ENCODE measurements at places on chromosomes 1 and 21.
A peak's percentile ranks its signal among the peaks of the same experiment; 100 is the strongest.

DNA sequence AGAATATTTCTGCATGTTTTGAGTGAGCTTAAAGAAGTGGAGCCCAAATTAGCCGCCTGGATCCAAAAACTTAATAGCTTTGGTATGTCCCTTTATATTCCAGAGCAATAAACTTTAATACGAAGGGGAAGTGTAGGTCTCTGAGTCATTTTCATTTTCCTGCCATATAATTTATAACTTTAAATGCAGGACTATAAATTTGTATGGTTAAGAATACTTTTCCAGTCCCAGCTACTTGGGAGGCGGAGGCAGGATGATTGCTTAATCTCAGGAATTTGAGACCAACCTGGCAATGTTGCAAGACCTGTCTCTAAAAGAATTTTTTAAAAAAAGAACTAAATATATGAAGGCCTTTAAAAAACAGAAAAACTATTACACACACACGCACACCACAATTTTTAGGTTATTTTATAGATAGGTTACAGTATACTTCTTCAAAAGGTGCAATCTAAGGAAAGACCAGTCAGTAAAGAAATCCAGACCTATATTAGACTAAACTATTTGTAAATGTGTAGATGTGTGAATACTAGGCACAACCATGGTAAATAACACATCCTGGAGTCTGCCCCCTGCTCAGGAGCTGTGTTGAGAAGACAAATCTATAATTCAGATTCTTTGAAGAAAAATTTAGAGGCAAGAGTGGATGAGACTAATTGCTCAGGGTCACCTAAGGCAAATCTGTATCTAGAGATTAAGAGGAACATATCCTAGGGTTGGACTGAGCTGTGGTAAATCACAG, 80.3 kb downstream of the TTC3 start:
- no peaks in the 10 kb centered on the region for H3K27me3 ChIP-seq
- no peak overlapping the region for H3K27ac ChIP-seq
- H3K36me3 ChIP-seq: peaks cover 22% of the 10 kb centered on the region
- DNase-seq: no peak
- no peaks in the 10 kb centered on the region for H3K4me1 ChIP-seq
- H3K4me3 ChIP-seq: peak overlapping the region; percentile 66

DNA sequence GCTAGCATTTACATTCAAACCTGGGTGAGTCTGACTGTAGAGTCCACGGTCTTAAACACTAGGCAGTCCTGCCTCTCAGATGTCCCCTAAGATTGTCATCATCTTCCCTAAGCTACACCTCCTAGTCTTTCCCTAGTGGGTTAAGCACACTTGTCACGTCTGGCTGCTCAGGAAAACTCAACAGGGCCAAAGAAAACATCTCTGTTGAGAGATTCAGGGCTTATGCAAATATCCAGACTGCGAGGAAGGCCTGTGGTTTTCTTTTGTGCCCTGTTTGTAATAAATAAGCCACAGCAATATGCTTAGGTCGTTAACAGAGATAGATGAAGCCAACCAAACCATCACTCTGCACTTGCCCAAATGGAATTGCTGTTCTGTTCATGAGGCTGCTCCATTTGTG, 472.6 kb upstream of the DEPDC1 start:
- no peaks in the 10 kb centered on the region for H3K36me3 ChIP-seq
- H3K27ac ChIP-seq: no peak overlapping the region
- H3K4me1 ChIP-seq: no peaks in the 10 kb centered on the region
- H3K27me3 ChIP-seq: peaks cover under 1% of the 10 kb centered on the region
- no peak overlapping the region for H3K4me3 ChIP-seq
- no peak for DNase-seq

GRCh38 chr1:93615582-93616150, 66.0 kb downstream of the BCAR3 start:
- H3K4me1 ChIP-seq: peaks cover 28% of the 10 kb centered on the region
- peak overlapping the region; percentile 27 for H3K27ac ChIP-seq
- peaks cover 2% of the 10 kb centered on the region for H3K27me3 ChIP-seq
- H3K4me3 ChIP-seq: no peak overlapping the region
- no peaks in the 10 kb centered on the region for H3K36me3 ChIP-seq

DNA sequence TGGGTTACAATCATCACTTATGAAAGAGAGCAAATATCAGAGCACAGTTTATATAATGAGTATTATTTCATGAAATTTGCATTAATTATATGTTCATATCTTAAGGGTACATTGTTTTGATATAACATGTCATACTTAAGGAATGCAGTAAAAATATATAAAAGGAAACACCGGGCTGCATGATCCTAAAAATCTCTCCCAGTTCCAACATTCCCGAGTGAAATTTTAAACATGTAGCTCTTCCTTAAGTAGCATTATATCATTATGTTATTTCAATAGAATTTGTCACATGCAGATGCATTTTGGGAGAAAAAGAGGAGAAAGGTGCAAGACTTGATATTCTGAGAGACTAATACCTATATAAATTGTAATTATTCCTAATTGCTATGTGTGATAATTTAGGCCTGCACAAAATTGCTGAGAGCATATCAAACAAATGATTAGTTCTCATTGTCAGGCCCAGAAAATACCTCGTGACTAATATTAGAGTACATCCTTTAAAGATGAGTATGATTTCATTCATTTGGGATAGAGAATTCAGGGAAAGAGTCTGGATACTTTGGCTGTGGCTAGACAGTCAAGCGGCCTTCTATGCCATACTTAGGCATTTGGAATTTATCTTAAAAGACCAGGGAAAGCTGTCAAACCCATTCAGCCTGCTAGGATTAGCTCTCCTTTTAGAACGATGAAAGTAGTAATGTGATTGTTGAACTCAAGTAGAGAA, 86.8 kb downstream of the ADGRL2 start:
- H3K4me1 ChIP-seq: peaks cover 5% of the 10 kb centered on the region
- DNase-seq: no peak
- H3K27ac ChIP-seq: no peak overlapping the region
- H3K27me3 ChIP-seq: no peaks in the 10 kb centered on the region
- H3K36me3 ChIP-seq: no peaks in the 10 kb centered on the region
- no peak overlapping the region for H3K4me3 ChIP-seq

DNA sequence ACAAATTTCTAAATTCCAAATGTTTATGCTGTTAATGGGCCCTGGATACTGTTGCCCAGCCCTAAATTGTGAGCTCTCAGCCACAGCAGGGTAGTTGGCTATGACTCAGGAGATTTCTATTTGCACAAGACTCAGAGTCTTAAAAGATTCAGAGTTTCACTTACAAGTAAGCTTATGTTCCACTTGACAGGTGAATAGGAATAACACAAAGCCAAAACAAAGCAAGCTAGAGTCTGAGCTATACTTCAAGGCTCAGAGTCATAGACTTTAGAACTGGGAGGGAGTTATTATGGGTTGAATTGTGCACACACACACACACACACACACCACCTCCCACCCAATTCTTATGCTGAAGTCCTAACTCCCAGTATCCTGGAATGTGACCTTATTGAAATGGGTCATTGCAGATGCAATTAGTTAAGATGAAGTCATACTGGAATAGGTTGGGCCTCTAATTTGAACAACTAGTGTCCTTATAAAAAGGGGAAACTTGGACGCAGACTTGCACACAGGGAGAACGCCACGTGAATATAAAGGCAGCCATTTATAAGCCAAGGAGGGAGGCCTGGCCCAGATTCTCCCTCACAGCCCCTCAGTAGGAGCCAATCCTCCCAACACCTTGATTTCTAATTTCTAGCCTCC, 30.2 kb downstream of the PRDX6 start:
- no peaks in the 10 kb centered on the region for H3K36me3 ChIP-seq
- H3K4me1 ChIP-seq: peaks cover 2% of the 10 kb centered on the region
- H3K27ac ChIP-seq: no peak overlapping the region
- DNase-seq: no peak

- H3K36me3 ChIP-seq: peaks cover 10% of the 10 kb centered on the region
- H3K27me3 ChIP-seq: peaks cover 31% of the 10 kb centered on the region
- peak overlapping the region; percentile 56 for H3K4me3 ChIP-seq
Observed at GRCh38 chr1:112507921-112508277, 866 bp upstream of the WNT2B start.

GRCh38 chr1:177964336-177964735, 5.5 kb downstream of the SEC16B start:
- H3K36me3 ChIP-seq: no peaks in the 10 kb centered on the region
- no peak overlapping the region for H3K27ac ChIP-seq
- no peak overlapping the region for H3K4me3 ChIP-seq
- DNase-seq: no peak
- H3K27me3 ChIP-seq: peaks cover 2% of the 10 kb centered on the region
- no peaks in the 10 kb centered on the region for H3K4me1 ChIP-seq

DNA sequence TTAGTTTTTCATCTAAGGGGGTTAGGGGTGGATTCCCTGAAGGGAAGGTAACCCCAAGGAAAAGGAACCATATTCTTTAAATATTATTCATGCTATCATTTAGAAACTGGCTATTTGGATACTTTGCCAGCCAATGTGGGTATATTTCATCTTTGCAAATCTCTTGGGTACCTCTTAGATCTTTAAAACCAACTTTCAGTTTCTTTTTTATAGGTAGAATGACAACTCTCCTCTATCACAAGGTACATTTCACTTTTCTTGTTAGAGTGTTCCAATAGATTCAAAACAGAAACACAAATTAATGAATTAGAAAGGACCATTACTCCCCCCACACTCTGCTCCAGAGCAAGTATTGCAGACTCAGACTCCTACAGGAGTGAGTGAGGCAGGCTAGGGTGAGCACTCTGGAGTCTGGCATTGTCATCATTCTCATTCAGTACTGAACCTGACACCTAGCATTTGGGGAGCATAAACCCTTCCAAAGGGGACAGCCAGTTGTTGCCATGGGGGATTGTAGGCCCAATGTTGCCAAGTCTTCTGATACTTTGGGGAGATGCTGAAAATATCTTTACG, 43.0 kb downstream of the MACO1 start:
- no peaks in the 10 kb centered on the region for H3K4me1 ChIP-seq
- H3K27me3 ChIP-seq: peaks cover 3% of the 10 kb centered on the region
- no peak overlapping the region for H3K27ac ChIP-seq
- no peak overlapping the region for H3K4me3 ChIP-seq

GRCh38 chr1:179996099-179996498, 41.5 kb downstream of the CEP350 start:
- H3K4me1 ChIP-seq: no peaks in the 10 kb centered on the region
- no peaks in the 10 kb centered on the region for H3K36me3 ChIP-seq
- no peak overlapping the region for H3K4me3 ChIP-seq
- no peak for DNase-seq
- peaks cover 2% of the 10 kb centered on the region for H3K27me3 ChIP-seq
- H3K27ac ChIP-seq: no peak overlapping the region

DNA sequence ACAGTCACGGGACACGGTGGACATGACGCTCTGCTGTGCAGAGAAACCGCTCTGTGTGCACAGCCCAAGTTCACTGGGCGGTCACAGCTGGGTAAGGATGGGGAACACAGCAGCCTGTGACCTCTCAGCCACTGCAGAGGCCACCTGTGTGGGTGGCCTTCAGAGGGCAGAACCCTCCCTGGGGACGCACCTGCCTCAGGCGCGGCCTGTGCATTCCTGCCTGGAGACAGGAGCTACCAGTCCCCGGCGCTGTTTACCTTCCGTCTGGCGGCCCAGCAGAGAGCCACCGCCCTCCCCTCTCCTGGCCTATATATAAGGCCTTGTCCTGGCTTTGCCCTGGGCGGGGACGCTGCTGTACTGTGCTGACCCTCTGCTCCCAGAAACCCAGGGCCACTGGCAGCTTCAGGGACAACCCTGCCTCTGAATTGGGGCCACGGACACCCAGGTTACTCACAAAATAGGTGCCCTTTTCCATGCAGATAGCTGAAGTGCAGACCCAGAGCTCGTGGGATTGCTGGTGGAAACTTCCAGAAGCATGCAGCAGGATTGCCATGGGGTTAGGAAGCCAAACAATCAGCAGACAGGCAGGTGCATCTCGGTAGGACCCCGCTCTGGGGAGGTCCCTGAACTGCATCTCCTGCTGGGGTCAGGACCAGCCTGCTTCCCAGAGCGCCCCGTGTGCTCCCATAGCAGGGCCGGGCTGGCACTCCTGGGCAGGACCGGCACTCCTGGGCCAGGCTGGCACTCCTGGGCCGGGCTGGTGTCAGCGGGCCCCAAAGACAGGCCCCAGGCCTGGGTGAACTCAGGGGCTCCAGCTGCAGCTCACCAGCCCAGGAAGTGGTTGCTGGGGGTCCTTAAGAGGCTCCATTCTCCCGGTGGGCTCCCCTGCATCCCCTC, 83.6 kb downstream of the SIK1 start:
- H3K4me3 ChIP-seq: no peak overlapping the region
- no peaks in the 10 kb centered on the region for H3K36me3 ChIP-seq
- no peak overlapping the region for H3K27ac ChIP-seq
- peaks cover 6% of the 10 kb centered on the region for H3K27me3 ChIP-seq
- DNase-seq: no peak

GRCh38 chr1:164725401-164725800, 166.4 kb downstream of the PBX1 start:
- H3K4me1 ChIP-seq: peaks cover 18% of the 10 kb centered on the region
- peaks cover 3% of the 10 kb centered on the region for H3K36me3 ChIP-seq
- H3K27me3 ChIP-seq: peaks cover 2% of the 10 kb centered on the region
- H3K27ac ChIP-seq: no peak overlapping the region
- DNase-seq: no peak
- H3K4me3 ChIP-seq: no peak overlapping the region

GRCh38 chr1:21383785-21384401, 56.0 kb upstream of the NBPF3 start:
- no peaks in the 10 kb centered on the region for H3K27me3 ChIP-seq
- H3K4me1 ChIP-seq: no peaks in the 10 kb centered on the region
- no peak for DNase-seq
- peaks cover 8% of the 10 kb centered on the region for H3K36me3 ChIP-seq

GRCh38 chr1:32507021-32507420, 32.2 kb upstream of the ZBTB8A start:
- DNase-seq: no peak
- no peak overlapping the region for H3K4me3 ChIP-seq
- H3K27ac ChIP-seq: no peak overlapping the region
- no peaks in the 10 kb centered on the region for H3K36me3 ChIP-seq

GRCh38 chr1:18145851-18146618, 38.4 kb downstream of the IGSF21 start:
- H3K36me3 ChIP-seq: no peaks in the 10 kb centered on the region
- H3K27me3 ChIP-seq: peaks cover 3% of the 10 kb centered on the region
- no peaks in the 10 kb centered on the region for H3K4me1 ChIP-seq
- H3K27ac ChIP-seq: no peak overlapping the region
- no peak for DNase-seq

GRCh38 chr1:93878889-93879586, at the start of gene DNTTIP2:
Gene DNTTIP2, minus strand, starts transcription at chr1:93879206. Its CDS starts 58 bp downstream, at chr1:93879148.
- H3K27me3 ChIP-seq: peaks cover 7% of the 10 kb centered on the region
- H3K4me1 ChIP-seq: peaks cover 21% of the 10 kb centered on the region
- peak within 1 kb of the TSS; percentile 91 for H3K27ac ChIP-seq
- H3K4me3 ChIP-seq: peak within 1 kb of the TSS; percentile 98
- peak; percentile 92 for DNase-seq

GRCh38 chr1:109118089-109118488, 4.2 kb downstream of the ELAPOR1 start:
- H3K27me3 ChIP-seq: peaks cover 7% of the 10 kb centered on the region
- DNase-seq: no peak
- H3K4me1 ChIP-seq: peaks cover under 1% of the 10 kb centered on the region

GRCh38 chr1:223199094-223199647, 56.1 kb upstream of the TLR5 start:
- peaks cover 3% of the 10 kb centered on the region for H3K27me3 ChIP-seq
- H3K4me1 ChIP-seq: no peaks in the 10 kb centered on the region

DNA sequence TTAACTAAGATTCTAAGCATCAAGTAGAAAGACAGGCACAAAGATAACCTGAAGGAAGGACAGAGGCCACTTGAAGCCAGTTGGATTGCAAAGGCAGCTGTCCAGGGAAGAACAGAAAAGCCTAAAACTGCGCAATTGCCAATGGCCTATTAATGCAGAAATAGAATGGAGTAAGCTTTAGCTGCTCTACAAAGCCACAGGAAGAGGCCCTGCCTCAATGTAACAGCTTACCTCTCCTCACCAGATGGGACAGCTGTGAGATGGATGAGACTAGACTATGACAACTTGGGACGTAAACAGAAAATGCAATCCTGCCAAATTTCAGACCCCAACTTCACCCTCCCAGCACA, 176.5 kb downstream of the EIF4G3 start:
- DNase-seq: no peak
- H3K4me1 ChIP-seq: peaks cover 2% of the 10 kb centered on the region
- no peaks in the 10 kb centered on the region for H3K36me3 ChIP-seq
- no peak overlapping the region for H3K4me3 ChIP-seq
- peaks cover 2% of the 10 kb centered on the region for H3K27me3 ChIP-seq
